SK-N-SH (cell line): ENCODE measurements at places on chromosomes 16 and 17. TPM values are rescaled to one million over a fixed set of nuclear protein-coding genes. Genes with fewer than 3 reads are reported as not detected.

DNA sequence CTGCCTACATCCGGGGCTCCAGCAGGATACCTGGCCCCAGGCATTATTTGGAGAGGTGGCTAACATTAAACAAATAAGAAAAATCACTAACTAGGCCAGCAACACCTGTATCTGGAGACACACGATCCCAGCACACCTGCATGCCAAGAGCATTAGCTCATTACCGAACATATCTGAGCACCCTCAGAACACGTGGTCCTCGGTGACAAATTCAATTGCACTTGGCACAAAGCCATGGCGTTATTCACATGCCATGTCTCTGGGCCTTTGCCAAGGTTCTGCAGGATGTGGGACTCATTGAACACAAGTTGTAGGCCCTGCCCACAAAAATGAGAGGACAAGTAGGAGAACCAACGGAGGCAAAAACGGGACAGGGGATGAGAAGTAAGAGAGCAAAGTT lies 552.3 kb downstream of the TOX3 start:
- H3K27me3 ChIP-seq = no peaks in the 10 kb centered on the region
- DNase-seq = no peak
- no peak overlapping the region for H3K27ac ChIP-seq

The GNG13 gene
- polyA plus RNA-seq = not detected in 2 replicates

DNA sequence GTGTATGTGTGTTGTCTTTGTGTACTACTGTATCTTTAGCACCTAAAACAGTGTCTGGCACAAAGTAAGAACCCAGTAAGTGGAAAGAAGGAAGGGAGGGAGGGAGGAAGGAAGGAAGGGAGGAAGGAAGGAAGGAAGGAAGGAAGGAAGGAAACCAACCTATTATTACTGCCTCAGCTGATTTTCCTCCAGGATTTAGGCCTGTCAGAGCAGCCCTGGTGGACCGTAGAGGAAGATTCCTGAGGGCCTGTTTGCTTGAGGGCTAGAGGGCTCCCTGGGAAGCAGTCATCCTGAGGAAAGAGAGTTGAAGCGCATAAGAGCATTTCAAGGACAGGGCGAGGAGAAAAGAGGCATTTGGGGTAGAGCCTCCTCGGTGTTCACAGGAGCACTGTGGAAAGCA lies 61.5 kb downstream of the WSB1 start:
- DNase-seq = no peak
- H3K27me3 ChIP-seq = no peaks in the 10 kb centered on the region
- no peaks in the 10 kb centered on the region for H3K36me3 ChIP-seq

The CNTNAP4 gene
- polyA plus RNA-seq = not detected in 2 replicates

The KIF1C gene
- polyA plus RNA-seq = 36.7 and 58.2 TPM in 2 replicates

DNA sequence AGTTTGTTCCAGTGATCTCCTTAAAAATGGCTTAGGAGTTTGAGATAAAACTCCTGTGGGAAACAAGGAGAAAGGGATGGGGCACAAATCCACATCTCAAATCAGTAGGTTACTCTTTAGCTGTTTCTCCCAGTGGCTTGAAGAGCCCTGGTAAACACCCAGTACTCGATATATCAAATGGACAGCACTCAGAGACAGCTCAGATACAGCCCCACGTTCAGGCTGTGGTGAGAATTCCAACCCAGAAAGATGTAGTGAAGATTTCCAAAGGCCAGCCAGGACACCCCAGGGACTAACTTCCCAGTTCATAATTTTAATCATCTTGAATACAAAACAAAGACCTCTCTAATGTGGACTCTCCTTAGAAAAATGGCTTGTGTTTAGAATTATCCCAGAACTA lies 6.4 kb upstream of the VEZF1 start:
- H3K36me3 ChIP-seq = peaks cover 34% of the 10 kb centered on the region
- no peak for DNase-seq

DNA sequence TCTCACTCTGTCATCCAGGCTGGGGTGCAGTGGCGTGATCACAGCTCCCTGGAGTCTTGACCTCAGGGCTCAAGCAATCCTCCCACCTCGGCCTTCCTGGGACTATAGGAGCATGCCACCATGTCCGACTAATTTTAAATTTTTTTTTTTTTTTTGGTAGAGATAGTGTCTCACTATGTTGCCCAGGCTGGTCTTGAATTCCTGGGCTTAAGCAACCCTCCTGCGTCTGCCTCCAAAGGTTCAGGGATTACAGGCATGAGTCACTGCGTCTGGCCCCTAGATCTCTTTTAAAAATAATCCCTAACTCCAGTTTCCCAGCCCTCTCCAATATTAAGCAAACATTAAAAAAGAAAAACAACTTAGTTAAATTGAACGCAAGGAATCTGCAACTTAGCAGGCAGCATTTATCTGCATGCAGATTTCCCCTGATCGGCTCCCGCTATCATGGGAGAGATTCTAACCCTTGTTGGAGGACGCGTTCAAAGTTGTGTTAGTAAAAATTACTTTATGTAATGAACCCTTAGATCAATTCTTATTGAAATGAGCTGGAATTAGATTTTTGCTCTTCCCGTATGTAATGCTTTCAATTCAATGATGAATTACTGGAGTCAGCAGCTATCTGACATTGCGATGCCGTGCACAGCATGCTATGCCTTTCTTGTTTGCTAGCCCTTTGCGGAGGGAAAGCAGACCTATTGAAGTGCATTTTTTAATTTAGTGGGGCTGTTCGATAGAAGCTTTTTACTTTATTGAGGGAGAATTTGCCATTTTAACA lies 171.7 kb downstream of the HAPSTR1 start:
- no peak overlapping the region for H3K4me3 ChIP-seq
- peaks cover 13% of the 10 kb centered on the region; the same call in 1 of the 2 replicates for H3K4me1 ChIP-seq
- no peaks in the 10 kb centered on the region for H3K36me3 ChIP-seq
- no peak overlapping the region for H3K27ac ChIP-seq
- H3K27me3 ChIP-seq = no peaks in the 10 kb centered on the region
- DNase-seq = no peak
